ENCODE measurements at places on chromosomes 7 and 10. TPM values are rescaled to one million over a fixed set of nuclear protein-coding genes. Genes with fewer than 3 reads are reported as not detected.

RNF148 gene
- not detected for polyA plus RNA-seq

SRI gene
- 207 TPM for polyA plus RNA-seq

LMOD2 gene
- polyA plus RNA-seq = not detected

JCAD gene
- not detected for polyA plus RNA-seq

CUZD1 gene
- polyA plus RNA-seq = 1.0 TPM

HTR5A gene
- polyA plus RNA-seq = not detected

NDUFB2 gene
- polyA plus RNA-seq = 367 TPM

LOXL4 gene
- 0.08 TPM for polyA plus RNA-seq

CYP3A4 gene
- not detected for polyA plus RNA-seq

MYOZ1 gene
- not detected for polyA plus RNA-seq
